ENCODE measurements at places on chromosomes 12 and 14. TPM values are rescaled to one million over a fixed set of nuclear protein-coding genes. Genes with fewer than 3 reads are reported as not detected.

DNA sequence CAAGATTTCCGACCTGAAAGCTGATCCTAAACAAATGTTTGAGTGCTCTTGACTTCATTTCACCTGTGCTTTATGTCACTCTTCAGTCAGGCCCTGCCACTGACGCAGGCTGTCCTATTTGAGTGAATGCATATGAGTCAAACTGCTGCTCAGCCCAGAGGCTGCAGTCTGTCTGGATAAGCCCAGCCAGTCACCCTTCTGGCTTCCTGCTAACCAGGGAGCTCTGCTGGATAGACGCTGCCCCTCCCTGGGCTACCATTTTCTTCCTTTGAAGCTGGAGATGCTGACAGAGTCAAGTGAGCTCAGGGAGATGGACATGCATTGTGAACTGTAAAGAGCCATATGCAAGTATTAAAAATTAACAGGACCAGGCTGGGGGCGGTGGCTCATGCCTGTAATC lies 5.1 kb upstream of the TUNAR start:
- H3K36me3 ChIP-seq = no peaks in the 10 kb centered on the region
- DNase-seq = no peak
- H3K27ac ChIP-seq = no peak overlapping the region
- H3K4me1 ChIP-seq = no peaks in the 10 kb centered on the region

DNA sequence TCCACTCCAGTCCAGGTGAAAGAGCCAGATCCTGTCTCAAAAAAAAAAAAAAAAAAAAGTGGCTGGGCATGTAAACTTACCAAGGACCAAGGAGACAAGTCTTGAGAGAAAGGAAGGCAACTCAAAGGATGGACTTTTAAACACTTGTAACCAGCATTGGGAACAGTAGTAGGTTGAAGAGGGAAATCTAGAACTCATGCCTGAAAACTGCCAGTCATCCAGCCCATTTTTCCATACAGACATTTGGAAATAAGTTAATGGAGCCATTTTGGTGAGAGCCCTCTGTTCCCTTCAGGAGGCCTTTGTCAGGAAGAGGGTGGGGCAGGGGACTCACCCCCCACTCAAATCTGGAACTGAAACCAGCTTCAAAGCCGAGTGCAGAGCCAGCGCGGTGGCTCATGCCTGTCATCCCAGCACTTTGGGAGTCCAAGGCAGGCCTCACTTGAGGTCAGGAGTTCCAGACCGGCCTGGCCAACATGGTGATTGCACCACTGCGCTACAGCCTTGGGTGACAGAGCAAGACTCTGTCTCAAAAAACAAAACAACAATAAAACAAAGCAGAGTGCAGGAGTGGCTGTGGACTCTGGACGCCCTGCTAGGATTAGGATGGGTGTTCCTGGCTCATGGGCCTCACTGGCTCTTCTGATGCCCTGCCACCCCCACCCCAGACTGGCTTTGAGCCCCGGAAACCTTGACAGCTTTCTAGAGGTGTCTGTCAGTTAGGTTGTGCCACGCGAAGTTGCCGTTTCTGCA lies 1.6 kb upstream of the MLXIP start:
- H3K36me3 ChIP-seq = no peaks in the 10 kb centered on the region
- no peaks in the 10 kb centered on the region for H3K27me3 ChIP-seq
- no peak overlapping the region for H3K27ac ChIP-seq

GRCh38 chr14:96781371-96781770 lies 15.8 kb upstream of the VRK1 start:
- H3K4me3 ChIP-seq = no peak overlapping the region
- no peaks in the 10 kb centered on the region for H3K36me3 ChIP-seq
- no peaks in the 10 kb centered on the region for H3K4me1 ChIP-seq

DNA sequence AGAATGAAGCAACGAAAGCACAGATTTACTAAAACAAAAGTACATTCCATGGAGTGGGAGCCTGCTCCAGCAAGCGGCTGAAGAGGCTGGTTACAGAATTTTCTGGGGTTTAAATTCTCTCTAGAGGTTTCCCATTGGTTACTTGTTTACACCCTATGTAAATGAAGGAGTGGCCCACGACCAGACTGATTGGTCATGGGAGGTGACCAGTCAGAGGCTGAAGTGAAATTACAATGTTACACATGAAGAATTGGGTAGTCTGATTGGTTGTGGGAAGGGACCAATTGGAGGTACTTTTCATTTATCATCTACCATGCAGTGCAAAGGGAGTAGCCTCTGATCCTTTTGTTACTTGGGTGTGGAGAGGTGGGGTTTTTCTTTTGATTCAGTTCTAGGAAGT lies 36.2 kb upstream of the APPL2 start:
- H3K4me1 ChIP-seq = no peaks in the 10 kb centered on the region
- no peak overlapping the region for H3K27ac ChIP-seq
- no peaks in the 10 kb centered on the region for H3K27me3 ChIP-seq
- no peaks in the 10 kb centered on the region for H3K36me3 ChIP-seq

- no peak for DNase-seq
- no peaks in the 10 kb centered on the region for H3K36me3 ChIP-seq
- no peak overlapping the region for H3K27ac ChIP-seq
- H3K27me3 ChIP-seq = no peaks in the 10 kb centered on the region
- H3K4me1 ChIP-seq = no peaks in the 10 kb centered on the region
These were observed 43.3 kb upstream of the DHRS4 start for GRCh38 chr14:23910101-23910875.

DNA sequence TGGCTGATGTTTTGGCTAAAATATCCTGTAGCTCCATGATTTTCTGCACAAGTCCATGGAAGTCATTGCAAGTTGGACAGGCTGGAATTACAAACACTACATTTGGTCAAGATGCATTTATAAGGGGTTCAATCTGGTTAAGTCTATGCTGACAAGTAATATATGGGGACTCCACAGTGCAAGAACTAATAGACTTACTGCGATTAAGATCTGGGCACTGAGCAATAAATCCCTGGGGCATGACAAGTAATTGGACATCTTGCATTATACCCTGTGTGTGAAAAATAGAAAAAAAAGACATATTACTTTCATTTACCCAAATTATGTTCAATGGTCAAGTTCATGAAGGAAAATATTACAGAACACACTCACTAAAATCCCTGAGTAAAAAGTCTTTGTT lies 99.1 kb downstream of the NELL2 start:
- no peak for DNase-seq
- H3K4me1 ChIP-seq = no peaks in the 10 kb centered on the region
- no peak overlapping the region for H3K4me3 ChIP-seq
- no peaks in the 10 kb centered on the region for H3K36me3 ChIP-seq

DNA sequence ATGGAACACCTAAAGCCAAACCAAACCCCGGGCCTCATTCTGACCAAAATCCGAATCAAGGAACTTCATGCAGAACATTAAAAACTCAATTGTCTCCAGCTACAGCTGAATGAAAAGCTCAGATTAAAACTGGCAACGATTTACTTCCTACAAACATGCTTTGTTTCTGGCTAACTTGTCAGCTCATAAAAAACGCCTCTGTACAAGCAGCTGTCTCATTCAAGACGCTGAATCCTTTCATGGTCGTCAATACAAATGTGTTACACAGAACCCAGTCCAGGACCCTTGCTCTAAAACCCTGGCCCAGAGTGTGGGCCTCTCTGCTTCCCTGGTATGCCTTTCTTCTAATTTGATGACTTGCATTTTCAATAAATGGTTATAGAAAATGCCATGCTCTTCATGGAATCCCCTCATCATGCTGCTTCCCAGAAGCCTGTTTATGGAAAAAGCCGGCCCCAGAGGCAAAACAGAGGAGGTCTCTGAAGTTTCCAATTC lies 183.1 kb downstream of the PHLDA1 start:
- H3K27me3 ChIP-seq = no peaks in the 10 kb centered on the region
- no peaks in the 10 kb centered on the region for H3K36me3 ChIP-seq
- DNase-seq = no peak
- H3K4me3 ChIP-seq = no peak overlapping the region
- peaks cover 7% of the 10 kb centered on the region for H3K4me1 ChIP-seq

GRCh38 chr12:91952916-91953315 lies 192.7 kb downstream of the BTG1 start:
- no peaks in the 10 kb centered on the region for H3K4me1 ChIP-seq
- no peak overlapping the region for H3K27ac ChIP-seq
- DNase-seq = no peak

GRCh38 chr14:34711169-34711568 lies 3.2 kb downstream of the CFL2 start:
- H3K4me3 ChIP-seq = no peak overlapping the region
- H3K4me1 ChIP-seq = peaks cover 9% of the 10 kb centered on the region
- no peaks in the 10 kb centered on the region for H3K27me3 ChIP-seq

- no peaks in the 10 kb centered on the region for H3K4me1 ChIP-seq
- H3K4me3 ChIP-seq = no peak overlapping the region
- no peak overlapping the region for H3K27ac ChIP-seq
These were observed 234.8 kb downstream of the DUSP6 start for GRCh38 chr12:89117448-89118034.

- no peak overlapping the region for H3K4me3 ChIP-seq
- no peaks in the 10 kb centered on the region for H3K36me3 ChIP-seq
- peak overlapping the region; percentile 87 for H3K27ac ChIP-seq
These were observed 122.0 kb downstream of the RAD51B start for GRCh38 chr14:67941456-67942018.

- peak within 1 kb of the TSS; percentile 97 for H3K27ac ChIP-seq
- H3K36me3 ChIP-seq = no peaks in the 10 kb centered on the region
- H3K4me3 ChIP-seq = peak within 1 kb of the TSS; percentile 76
- H3K27me3 ChIP-seq = no peaks in the 10 kb centered on the region
- peaks cover 5% of the 10 kb centered on the region for H3K4me1 ChIP-seq
- peak; percentile 91 for DNase-seq
These were observed at the start of gene KLHDC1 for GRCh38 chr14:49692811-49693734. Gene KLHDC1, plus strand, starts transcription at chr14:49693120. Its CDS starts 75 bp downstream, at chr14:49693195.

GRCh38 chr14:103006991-103007520 lies 50.3 kb downstream of the CDC42BPB start:
- no peak overlapping the region for H3K4me3 ChIP-seq
- no peak overlapping the region for H3K27ac ChIP-seq
- H3K4me1 ChIP-seq = no peaks in the 10 kb centered on the region

GRCh38 chr12:103494734-103495468 lies 867 bp downstream of the C12orf42 start:
- no peaks in the 10 kb centered on the region for H3K36me3 ChIP-seq
- H3K27me3 ChIP-seq = no peaks in the 10 kb centered on the region
- no peaks in the 10 kb centered on the region for H3K4me1 ChIP-seq
- no peak overlapping the region for H3K4me3 ChIP-seq
- DNase-seq = no peak

- H3K4me1 ChIP-seq = peaks cover 2% of the 10 kb centered on the region
- no peak overlapping the region for H3K27ac ChIP-seq
- no peaks in the 10 kb centered on the region for H3K27me3 ChIP-seq
- DNase-seq = no peak
These were observed 158.0 kb upstream of the AMIGO2 start for GRCh38 chr12:47237751-47238211.

The SLC39A5 gene
- total RNA-seq = 0.84 TPM
